Right ventricle myocardium inferior (tissue), 1 donor: ENCODE measurements at places on chromosomes 6 and 20. TPM values are rescaled to one million over a fixed set of nuclear protein-coding genes. Genes with fewer than 3 reads are reported as not detected.

GGTLC1 gene
- not detected for total RNA-seq

DDO gene
- total RNA-seq: 29.7 TPM

CAGE1 gene
- 0.11 TPM for total RNA-seq

HLA-DRB5 gene
- 21.2 TPM for total RNA-seq

LTB gene
- 1.6 TPM for total RNA-seq

DNAH8 gene
- not detected for total RNA-seq

SLC13A3 gene
- 0.30 TPM for total RNA-seq

PLAGL2 gene
- total RNA-seq: 6.0 TPM

ZSWIM1 gene
- total RNA-seq: 11.4 TPM

SH3BGRL2 gene
- total RNA-seq: 7.9 TPM
